Stimulated activated CD8-positive, alpha-beta memory T cell treated with anti-CD3 and anti-CD28 coated beads, Interleukin-4, amount 100 ng/mL, for 24 hours (primary cell): ENCODE measurements at places on chromosomes 6 and 20.

- no peak for DNase-seq
These were observed 6.7 kb downstream of the ZBP1 start for GRCh38 chr20:57613481-57613921.

- no peak for DNase-seq
These were observed 48.8 kb downstream of the PPP1R3G start for GRCh38 chr6:5133943-5134342.

- no peak for DNase-seq
These were observed 104.1 kb downstream of the HDGFL1 start for GRCh38 chr6:22673474-22673873.

GRCh38 chr6:79167931-79168694 lies 66.4 kb downstream of the HMGN3 start:
- DNase-seq: no peak

DNA sequence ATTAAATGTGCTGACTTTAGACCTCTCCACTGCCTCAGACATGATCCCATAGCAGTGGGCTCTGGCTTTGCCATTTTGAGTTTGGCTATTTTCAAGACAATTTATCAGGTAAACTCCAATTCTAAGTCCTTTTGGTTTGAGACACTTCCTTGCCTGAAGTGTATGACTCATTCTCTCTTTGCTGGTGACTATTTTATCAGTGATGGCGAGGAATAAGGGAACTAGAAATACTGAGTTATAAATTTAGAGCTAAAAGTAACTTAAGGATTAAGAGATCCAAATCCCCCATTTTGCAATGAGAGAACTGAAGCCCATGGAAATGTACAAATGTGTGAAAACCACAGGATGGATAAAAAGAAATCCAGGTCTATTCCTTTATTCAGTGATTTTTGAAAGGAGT lies 30.9 kb upstream of the CD83 start:
- no peak for DNase-seq

DNA sequence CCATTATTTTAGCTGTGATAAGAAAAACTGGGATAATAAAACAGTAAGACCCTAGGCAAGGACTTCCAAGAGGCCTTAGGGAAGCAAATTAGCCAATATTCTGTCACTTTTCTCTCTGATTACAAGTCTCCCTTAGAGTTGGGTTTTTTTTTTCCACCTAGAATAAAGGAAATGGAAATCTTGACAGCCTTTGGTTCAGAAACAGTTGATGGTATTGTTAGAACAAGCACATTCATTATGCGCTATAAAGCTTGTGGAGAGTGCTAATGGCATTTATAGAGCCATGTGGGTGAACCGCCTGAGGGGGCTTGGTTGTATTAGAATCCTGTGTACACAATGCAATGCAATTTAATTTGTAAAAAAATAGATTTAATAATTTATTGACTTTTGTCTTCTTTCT lies 88.9 kb upstream of the OGFRL1 start:
- DNase-seq: no peak

- DNase-seq: no peak
These were observed 87.0 kb upstream of the OLIG3 start for GRCh38 chr6:137581019-137581707.

- no peak for DNase-seq
These were observed 236.3 kb downstream of the PTPRK start for GRCh38 chr6:128284128-128284527.

- DNase-seq: no peak
These were observed 112.2 kb upstream of the HEY2 start for GRCh38 chr6:125637207-125637606.

DNA sequence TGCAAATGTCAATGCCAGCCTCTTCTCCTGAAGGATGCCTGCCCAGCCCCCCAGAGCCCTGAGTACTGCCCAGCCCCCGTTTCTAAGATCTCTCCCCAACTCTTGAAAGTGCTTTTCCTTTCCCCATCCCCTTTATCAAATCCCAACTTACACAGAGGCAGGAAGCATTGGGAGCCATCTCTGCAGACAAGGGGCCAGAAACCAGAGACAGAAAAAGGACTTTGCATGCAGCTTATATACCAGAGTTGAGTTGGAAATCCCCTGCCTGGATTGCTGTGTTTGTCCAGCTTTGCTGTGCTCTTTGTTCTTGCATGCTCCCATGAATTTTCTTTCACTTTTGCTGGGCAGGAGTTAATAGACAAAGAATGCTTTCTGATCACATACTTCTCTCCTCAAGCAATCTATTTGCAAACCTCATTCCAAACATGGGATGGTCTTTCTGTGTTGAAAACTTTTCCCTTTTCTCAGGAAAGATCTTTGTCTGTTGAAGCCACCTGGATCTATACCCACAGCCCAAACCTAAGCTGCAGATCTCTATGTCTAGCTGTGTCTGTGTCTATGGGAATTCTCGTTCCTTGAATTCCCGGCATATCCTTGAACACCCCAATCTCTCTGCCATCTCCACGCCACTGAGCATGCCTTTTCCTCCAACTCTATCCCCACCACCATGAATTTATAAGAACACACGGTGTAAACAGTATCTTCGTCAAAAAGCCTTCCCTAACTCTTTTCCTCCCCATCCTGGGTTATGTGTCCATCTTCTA lies at the start of gene UBD:
TSS of gene UBD (minus strand) at position 209 of the 764 bp plus-strand sequence. CDS start at position 178, 31 bp downstream.
- no peak for DNase-seq

DNA sequence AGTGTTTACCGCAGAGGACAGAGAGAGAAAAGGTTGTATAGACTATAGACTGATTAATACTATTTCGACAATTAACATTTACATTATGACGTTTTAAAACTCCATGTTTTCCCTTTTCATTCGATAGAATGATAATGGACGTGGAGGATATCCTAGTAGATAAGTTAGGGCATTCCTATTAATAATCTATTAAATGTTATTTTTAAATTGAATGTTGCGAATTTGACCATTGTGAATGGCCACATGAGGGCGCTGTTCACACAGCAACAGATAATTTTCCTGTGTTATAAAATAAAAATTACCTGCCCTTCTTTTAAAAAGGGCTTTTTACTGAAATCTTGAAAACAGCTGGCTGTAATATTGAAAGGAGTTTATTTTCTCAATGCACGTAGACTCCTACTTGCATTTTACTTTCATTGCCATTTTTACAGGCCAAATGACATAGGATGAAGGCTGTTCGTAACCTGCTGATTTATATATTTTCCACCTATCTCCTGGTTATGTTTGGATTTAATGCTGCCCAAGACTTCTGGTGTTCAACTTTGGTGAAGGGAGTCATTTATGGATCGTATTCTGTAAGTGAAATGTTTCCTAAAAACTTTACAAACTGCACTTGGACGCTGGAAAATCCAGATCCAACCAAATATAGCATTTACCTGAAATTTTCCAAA lies 3.3 kb downstream of the ADGRB3 start:
- no peak for DNase-seq

- no peak for DNase-seq
These were observed 40.4 kb downstream of the C6orf118 start for GRCh38 chr6:165268987-165269386.
